Hematopoietic multipotent progenitor cell treated with erythropoietin and hydrocortisone succinate and interleukin-3 and kit ligand, for 6 days (in vitro differentiated cells): ENCODE measurements at places on chromosomes 6 and 20.

DNA sequence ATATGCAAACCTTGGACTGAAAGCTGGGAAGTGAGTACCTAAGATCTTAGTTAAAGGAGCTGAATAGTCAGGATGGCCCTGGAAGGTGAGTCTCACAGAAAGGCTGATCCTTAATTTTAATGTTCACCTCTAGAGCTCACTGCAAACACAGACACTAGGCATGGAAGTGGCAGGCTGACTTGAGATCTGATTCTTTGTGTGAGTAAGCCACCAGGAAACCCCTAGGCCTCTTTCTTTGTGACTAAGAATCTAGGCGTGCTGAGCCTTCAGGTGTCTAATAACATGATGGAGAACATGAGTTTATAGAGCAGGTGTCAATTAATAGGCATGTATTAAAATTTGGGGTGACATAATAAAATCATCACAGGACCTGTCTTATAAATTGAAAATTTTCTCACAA, 642.2 kb downstream of the EYS start:
- DNase-seq = no peak

DNA sequence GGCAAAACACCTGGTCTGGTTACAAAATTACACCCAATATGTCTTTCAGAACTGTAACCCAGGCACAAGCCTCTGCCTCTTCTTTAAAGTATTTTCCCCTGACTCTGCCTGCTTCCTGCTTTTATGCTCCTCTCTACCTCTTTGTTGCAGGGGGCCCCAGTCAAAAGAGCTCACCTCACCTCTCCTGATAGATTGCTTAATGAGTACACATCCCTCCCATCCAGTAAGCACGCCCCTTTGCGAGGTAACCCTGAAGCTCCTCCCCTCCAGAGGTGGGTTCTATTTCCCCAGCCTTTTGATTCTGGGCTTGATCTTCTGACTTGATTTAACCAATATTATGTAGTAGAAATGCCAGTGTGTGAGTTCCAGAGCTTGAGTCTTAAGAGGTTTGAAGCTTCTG, 56.6 kb upstream of the EYA2 start:
- no peak for DNase-seq

DNA sequence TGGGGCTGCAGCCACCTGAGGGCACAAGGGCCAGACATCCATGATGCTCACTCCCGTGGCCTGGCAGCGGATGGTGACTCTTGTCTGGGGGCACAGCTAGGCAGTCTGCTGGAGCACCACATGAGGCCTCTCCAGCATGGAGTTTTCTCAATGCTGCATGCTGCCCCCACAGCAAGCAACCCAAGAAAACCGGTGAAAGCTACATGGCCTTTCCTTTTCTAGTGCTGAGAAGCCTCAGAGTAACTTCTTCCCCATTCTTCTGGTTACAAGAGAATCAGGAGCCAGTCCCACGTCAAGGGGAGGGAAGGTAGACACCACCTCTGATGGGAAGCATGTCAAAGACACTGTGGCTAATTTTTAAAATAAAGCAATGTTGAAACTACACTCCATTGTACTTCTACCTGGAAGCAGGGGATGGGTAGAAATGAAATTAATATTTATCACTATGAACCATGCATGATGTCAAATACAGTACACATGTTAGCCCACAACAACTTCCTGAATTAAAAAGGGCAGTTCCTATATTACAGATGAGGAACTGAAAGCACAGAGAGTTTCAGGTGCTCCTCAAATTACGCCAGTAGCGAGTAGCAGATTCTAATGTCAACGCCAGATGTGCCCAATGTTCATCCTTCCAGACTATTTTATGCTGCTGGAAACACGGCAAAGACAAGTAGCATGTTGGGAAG, 101.5 kb downstream of the LAMP5 start:
- peak; percentile 13 for DNase-seq

DNA sequence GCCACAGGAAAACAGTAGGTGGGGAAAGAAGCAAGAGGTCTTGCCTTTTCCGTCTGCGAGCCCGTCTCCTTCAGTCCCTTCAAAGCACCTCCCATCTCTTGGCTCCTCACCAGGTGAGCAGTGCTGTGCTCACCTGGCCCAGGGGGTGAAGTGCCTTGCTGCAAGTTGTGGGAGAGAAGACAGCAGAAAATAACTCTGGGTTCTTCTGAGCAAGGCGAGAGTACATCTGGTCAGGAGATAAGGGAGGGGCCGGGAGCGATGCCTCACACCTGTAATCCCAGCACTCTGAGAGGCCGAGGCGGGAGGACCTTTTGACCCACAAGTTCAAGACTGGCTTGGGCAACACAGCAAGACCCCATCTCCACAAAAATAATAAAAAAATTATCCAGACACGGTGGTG, 35.6 kb upstream of the TGM3 start:
- DNase-seq = no peak

DNA sequence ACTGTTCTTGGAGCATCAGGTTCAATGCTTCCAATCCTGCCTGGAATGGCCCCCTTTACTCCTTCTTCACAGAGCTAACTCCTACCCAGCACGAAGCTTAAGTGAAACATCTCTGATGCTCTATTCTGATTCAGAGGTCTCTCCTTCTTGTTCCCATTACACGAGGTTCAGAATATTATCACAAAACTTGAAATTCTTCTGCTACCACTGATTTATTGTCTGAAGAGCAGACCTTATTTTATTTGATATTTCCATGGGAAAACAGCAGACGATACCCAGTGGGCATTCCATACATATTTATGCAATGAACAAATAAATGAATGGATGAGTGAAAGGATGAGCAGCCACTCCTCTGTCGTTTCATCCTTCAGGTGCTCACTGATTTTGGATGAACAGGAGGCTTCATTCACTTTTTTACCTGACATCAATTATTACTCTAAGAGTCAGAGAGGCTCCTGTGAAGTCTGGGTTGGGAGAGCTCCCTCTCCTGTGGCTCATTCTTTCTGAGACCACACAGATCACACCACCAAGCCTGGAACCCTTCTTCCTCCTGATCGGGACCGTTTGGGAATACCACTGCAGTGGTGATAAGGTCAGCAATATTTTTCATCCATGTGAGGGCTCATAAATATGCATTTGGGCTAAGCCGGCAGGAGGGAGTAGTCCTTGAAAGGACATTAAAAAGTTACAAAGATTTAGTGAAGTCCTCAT, 25.8 kb downstream of the SMLR1 start:
- no peak for DNase-seq

DNA sequence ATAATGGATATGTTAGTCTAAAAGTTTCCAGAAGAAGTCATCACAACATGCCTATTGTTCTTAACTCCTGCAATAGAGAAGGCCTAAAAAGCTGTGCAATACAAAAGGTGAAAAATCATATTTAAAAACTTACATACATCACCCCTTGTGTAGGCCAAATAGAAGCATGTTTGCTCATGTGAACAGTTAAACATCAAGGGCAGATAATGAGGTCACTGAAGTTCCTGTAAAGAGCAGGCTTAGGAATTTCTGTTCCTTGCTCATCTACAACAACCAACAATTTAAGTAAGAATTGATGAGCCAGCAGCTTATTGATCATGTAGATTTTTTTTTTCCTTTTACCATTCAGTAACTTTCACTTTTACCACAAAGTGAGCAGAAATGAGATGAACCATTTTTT, 7.5 kb upstream of the NUP153 start:
- no peak for DNase-seq

DNA sequence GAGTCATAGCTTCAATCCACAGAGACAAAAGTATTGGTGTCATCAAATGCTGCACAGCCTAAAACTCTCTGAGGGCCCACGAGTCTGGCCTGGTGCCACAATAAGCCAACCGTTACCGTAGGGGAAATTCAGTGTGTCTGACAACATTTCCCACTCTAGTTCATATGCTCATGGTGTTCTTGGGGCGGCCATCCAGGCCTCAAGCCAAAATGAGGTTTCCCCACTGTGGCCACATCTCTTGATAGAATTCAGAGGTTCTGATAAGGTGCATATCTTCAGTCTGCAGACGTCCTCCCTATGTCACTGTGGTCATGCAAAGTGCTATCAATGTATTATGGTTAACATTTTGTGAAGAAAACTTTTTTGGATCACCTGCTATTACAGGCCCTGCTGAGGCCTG, 627.7 kb downstream of the QKI start:
- DNase-seq = peak; percentile 98

DNA sequence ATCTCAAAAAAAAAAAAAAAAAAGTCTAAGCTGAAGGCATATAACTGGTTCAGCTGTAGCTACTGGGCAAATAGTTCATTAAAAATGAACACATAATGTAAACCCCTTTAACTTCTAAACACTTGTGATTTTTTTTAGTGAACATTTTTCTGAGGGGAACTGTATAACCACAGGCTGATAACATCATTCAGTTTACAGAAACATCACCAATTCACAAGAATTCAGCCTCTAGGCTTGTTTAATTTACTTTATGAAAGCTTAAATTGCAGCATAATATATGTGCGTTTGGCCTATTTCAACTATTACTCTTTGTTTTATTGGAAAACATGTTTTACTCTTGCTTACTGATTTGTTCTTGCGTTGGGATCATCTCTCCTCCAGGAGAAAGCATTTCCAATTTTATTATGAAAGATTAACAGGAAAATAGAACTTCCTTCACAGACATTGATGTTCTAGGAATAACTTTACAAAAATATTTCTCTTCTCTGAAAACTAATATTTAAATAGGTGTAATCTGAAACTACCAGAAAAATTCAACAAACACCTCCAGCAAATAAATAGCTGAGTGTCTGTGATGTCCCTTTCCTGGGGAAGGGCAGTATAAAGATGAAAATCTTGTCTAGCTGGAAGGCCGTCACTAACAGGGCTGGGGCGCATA, 284.5 kb downstream of the UST start:
- peak; percentile 31 for DNase-seq

DNA sequence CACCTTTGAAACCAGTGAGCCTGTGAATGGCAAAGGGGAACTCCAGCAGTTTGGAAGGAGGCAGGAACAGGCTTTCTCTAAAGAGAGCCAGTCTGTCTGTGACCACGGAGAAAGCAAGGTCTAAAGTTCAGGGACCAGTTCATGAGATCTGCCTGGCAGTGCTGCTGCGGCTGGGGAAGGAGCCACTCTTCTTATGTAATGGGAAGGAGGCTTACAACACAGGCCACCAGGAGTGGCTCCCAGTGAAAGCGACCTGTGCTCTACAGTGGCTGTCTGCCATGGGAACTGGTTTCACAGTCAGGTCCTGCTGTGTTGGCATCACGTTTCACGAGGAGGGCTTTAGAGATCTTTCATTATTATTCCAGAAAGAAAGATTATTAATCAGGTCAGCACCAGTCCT, 291.9 kb upstream of the PRDM1 start:
- no peak for DNase-seq

DNA sequence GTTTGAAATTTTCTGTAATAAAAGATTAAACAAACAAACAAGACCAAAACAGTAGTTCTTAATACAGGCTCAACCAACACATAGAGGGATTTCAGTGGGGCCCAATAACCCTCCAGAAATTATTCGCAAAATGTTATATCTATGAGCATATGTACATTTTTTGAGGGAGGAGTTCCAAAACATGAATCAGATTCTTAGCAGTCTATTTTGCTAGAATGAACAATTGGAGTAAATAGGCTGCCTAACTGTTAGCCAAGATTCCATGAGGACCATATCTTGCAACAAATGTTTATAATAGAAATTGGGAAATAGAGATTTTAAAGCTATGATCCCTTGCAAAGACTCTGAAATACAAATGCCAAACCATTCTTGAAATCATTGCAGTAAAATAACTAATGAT, 186.3 kb downstream of the AKAP7 start:
- DNase-seq = no peak

- no peak for DNase-seq
These were observed 11.0 kb downstream of the DDR1 start for GRCh38 chr6:30895343-30895742.

DNA sequence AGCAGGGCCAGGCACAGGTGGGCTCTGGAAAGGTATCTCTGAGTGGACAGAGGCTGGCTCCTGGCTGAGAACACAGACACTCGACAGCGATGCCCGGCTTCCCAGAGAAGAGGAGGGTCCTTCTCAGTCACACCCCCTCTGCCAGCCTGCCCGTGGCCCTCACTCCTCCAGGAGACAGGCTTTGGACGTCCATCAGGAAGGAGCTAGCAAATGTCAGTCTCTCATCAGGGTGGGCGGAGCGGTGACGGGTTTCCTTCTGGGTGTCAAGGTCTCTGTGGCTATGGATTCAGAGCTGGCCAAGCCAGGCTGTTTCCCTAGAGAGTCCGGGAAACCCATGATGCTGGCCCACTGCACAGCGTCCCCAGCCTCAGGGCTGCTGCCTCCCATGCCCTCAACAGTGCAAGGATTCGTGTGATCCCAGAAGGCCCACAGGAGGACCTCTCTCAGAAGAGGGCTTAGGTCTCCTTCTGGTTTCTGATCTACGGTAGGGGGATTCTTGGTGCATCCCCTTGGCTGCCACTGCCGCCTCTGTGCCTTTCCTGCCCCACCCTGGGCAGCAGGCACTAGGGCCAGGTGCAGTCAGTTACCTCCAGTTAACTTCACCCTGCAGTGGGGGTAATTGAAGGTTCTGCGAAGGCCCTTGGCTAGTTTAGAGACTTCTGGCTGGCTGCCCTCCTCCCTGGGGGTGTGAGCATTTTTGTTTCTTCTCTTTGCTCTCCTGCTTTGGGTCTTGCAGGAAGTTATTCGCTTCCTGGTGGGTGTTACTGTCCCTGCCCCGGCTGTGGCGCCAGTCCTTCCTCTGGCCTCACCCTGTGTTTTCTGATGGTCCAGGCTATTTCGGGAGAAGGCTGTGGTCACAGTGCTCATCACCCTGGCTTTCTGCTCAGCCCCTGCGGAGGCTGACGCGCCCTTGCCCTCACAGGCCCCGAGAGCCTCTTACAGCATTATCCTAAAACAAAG, 80.2 kb downstream of the CDH4 start:
- no peak for DNase-seq

- DNase-seq = no peak
These were observed 45.1 kb downstream of the MAFB start for GRCh38 chr20:40643891-40644290.

DNA sequence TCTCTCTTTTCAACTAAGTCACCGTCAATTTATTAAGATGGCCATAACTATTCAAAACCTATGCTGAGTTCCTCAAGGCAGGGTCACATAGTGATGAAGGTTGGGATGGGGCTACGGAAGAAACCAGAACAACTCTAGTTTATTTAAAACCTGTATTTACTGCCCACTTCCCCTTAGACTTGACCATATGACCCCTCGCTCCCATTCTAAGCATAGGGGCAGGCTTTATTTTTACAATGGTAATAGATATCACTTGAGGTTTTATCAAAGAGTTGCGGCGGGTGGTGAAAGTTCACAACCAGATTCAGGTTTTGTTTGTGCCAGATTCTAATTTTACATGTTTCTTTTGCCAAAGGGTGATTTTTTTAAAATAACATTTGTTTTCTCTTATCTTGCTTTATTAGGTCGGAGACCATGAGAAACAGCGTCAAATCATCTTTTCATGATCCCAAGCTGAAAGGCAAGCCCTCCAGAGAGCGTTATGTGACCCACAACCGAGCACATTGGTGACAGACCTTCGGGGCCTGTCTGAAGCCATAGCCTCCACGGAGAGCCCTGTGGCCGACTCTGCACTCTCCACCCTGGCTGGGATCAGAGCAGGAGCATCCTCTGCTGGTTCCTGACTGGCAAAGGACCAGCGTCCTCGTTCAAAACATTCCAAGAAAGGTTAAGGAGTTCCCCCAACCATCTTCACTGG, 5.5 kb downstream of the EDN1 start:
- DNase-seq = no peak

GRCh38 chr6:123352279-123352678, 284.5 kb downstream of the TRDN start:
- no peak for DNase-seq
